ENCODE measurements at places on chromosomes 5 and 9.

DNA sequence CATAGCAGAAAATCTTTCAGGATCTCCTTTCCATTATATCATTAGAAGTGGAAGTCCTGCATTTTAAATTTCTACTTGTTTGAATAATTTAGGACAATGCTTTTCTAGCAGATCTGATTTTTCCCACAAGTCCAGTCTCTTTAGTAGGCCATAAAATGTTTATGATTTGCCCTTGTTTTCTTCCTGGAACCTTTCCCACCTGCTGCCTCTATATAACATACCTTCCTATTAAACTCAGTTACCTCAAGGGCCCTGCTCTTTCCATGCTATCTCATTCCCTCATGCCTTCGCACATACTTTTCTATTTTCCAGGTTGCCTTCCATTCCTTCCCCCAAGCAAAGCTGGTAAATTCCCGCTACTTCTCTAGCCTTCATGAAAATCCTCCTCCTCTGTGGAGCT lies 187.0 kb upstream of the EFNA5 start:
- no peak for DNase-seq

GRCh38 chr5:1374030-1374678 lies 29.3 kb upstream of the CLPTM1L start:
- DNase-seq: no peak

DNA sequence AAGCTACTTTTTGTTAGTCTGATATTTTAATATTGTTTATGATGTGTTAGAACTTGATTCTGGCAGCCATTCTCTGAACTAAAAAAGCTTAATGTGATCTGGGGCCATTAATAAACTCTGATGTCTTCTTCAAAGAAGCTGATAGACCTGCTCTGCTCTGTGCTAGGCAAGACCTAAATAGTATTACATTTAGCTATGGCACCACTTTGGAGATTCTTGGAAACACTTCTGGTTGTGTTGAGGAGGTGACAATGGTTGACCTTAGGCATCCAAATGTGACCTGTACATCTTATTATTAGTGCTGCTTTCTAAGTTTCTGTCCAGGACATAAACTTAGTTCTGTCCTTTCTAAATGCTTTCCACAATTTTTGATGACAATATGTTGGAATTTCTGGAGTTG lies 21.7 kb upstream of the SCGB3A2 start:
- DNase-seq: no peak

DNA sequence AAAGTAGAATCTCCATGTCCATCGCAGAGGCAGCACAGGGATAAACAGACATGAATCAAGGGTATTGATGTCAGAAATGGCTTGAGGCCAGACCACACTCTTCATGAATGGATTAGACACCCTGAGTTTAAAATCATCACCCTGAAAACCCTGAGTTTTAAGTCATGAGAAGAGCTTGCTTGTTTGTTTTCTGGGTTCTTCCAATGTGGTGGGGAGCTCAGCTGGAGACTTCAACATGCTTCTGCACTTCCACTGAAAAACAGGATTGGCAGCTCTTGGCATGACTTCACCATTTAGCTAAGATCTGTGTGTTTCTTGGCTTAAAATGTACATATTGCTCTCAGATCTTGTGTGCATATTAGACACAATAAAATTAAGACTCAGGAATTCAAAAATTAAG lies 9.8 kb downstream of the GCNT4 start:
- no peak for DNase-seq

DNA sequence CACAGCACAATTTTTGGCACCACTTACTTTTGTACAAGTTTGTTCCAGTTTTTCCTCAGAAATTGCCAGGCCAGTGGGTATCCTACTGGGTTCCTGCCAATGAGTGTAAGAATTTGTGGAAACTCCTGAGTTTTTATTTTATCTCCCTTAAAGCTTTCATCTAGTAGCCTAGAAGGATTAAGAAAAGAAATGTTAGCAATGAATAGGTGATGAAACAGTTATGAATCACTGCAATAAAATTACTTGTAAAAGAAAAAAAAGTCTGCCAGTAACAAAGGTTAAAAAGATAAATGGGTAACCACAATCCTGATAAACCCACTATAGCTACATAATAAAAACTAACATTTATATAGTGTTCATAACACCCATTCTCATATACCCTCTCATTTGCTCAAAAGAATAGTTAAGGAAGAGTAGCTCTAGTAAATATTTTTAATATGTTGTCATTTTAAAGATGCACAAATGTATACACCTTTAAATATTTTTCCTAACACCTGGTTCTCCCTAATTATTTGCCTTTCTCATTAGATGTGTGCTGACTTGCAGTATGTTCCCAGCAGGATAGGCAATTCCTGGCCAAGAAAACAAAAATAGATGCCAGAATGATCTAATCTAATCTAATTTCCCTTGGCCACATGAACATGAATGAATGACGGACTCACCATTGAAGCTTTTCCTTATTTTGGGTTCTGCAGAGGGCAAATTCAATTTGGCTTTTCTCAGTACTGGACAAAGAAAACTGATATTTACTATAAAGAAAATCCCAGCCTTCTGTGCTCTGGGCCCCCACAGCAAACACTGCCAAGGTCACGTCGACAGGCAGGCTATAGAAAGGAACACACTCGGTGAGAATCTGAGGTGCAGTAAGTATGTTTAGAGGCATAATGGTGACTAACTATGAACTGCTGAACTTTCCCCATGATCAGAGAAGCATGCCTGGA lies 26.4 kb downstream of the ERAP1 start:
- no peak for DNase-seq

DNA sequence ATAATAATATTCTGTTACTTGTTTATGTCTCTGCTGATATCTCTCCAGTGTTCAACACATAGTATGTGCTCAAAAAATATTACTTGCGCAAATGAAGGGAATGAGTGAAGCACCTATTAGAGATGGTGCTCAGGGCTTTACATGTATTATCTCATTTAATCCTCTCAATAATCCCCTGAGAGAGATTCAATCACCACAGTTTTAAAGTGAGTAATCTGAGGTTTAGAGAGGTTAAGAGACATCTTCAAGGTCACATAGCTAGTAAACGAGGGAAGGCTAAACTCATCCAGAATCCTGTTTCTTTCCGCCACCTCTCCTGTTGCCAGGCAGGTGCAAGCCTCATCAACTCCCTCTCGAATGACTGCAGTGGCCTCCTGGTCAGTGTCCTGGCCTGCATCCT lies 82.0 kb downstream of the UGCG start:
- no peak for DNase-seq

DNA sequence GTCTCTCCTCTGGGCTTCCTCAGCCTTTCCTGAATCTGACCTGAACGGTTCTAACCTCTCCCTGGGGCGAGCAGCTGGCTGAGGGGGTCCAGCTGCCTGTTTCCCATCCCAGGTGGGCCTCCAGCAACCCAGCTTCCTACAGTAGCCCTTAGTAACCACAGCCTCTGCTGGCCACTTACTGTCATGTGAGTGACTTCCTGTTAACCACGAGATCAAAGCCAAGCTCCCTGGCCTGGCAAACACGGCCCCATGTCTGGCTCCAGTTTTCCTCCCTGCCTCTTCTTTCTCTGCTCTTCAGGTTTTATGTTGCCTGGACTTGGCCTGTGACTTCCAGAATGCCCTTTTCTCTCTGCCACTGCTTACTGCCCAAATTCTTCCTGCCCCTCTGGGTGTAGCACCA lies 47.2 kb upstream of the DAB2IP start:
- DNase-seq: no peak

GRCh38 chr5:179427032-179427675 lies 81.9 kb upstream of the ADAMTS2 start:
- no peak for DNase-seq

- peak; percentile 51 for DNase-seq
These were observed 19.2 kb upstream of the TOR1B start for GRCh38 chr9:129783516-129784361.

DNA sequence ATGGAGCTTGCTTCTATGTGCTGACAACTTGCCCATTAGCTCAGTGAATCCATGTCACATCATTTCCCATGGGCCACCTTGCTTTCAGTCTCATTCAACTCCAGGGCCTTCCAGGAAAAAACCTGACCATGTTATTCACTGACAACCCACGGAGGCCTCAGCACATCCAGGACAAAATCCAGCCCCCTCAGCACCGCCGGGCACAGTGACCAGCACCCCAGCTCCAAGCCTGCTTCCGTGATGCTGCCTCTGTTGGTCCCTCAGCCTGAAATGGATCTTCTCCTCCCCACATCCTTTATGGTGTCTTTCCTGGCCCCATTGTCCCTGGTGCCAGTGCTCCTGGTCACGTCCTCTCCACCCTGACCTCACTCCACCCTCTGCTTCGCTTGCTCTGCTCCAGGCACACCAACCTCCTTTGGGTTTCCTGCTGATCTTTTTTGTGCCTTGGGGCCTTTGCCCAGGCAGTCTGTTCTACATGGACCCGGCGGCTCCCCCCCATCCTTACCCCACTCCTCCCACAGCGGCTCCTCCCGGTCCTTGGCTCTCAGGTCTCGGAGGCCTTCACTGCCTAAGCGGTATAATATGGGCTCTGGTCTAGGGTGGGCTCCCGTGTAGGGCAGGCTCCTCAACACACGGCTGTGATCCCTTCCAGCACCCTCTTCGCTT lies 25.0 kb downstream of the ANKS6 start:
- no peak for DNase-seq

- no peak for DNase-seq
These were observed 165.2 kb downstream of the TMEM38B start for GRCh38 chr9:105859428-105860091.

Data from activated T-helper 1 cell treated with anti-CD3 and anti-CD28 coated beads, Interleukin-2, amount 50 U/mL, for 16 hours (primary cell).